Small intestine (tissue), 16 donors: ENCODE measurements at places on chromosomes 13 and 19. TPM values are rescaled to one million over a fixed set of nuclear protein-coding genes. Genes with fewer than 3 reads are reported as not detected.

- no peak for DNase-seq
- H3K27me3 ChIP-seq = peaks cover 4% of the 10 kb centered on the region
- H3K27ac ChIP-seq = no peak overlapping the region
- H3K4me3 ChIP-seq = no peak overlapping the region
Measured at GRCh38 chr13:101139081-101139480, 277.2 kb downstream of the NALCN start.

DNA sequence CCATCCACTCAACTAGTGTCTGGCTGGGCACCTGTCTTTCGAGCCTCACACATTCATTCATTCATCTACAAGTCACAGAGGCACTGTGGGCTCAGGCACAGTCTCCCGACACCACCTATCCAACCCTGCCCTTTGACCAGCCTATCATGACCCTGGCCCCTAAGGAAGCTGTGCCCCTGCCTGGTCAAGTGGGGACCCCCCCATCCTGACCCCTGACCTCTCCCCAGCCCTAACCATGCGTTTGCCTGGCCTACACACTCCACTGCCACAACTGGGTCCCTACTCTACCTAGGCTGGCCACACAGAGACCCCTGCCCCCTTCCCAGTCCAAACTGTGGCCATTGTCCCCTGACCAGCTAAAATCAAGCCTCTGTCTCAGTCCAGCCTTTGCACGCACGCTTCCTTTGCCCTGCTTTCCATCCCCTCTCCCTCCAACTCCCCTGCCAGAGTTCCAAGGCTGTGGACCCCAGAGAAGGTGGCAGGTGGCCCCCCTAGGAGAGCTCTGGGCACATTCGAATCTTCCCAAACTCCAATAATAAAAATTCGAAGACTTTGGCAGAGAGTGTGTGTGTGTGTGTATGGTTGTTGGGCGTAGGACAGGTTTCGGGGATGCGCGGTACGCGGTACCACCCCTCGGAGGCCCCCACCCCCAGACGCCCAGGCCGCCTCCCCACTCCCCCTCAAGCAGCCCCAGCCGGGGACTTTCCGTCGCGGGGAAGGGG lies 404 bp upstream of the IL27RA start:
- peak overlapping the region; percentile 69 for H3K4me3 ChIP-seq
- no peaks in the 10 kb centered on the region for H3K27me3 ChIP-seq
- DNase-seq = no peak

- DNase-seq = peak; percentile 95
- peaks cover 15% of the 10 kb centered on the region for H3K36me3 ChIP-seq
- no peaks in the 10 kb centered on the region for H3K27me3 ChIP-seq
- no peak overlapping the region for H3K4me3 ChIP-seq
- H3K4me1 ChIP-seq = peaks cover 4% of the 10 kb centered on the region
Measured at GRCh38 chr13:73079359-73079758, 20.6 kb downstream of the KLF5 start.

GRCh38 chr19:19232261-19232721 lies 20.5 kb downstream of the NCAN start:
- H3K4me1 ChIP-seq = no peaks in the 10 kb centered on the region
- no peak overlapping the region for H3K27ac ChIP-seq
- no peak for DNase-seq
- no peaks in the 10 kb centered on the region for H3K36me3 ChIP-seq

DNA sequence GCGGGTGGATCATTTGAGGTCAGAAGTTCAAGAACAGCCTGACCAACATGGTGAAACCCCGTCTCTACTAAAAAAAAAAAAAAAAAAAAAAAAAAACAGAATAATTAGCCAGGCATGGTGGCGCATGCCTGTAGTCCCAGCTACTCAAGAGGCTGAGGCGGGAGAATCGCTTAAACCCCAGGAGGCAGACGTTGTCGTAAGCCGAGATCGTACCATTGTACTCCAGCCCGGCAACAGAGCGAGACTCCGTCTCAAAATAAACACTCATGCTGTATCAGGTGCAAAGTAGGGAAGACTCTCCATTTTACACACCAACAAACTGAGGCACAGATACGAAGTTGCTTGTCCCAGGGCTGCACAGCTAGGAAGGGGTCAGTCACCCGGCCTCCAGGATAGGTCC lies 15.6 kb downstream of the TLE6 start:
- no peak for DNase-seq
- H3K4me3 ChIP-seq = no peak overlapping the region
- no peak overlapping the region for H3K27ac ChIP-seq

MOB3A gene
- 16.3 TPM for polyA plus RNA-seq

GRCh38 chr13:37657134-37657533 lies 58.6 kb upstream of the POSTN start:
- H3K27me3 ChIP-seq = no peaks in the 10 kb centered on the region
- H3K27ac ChIP-seq = no peak overlapping the region
- no peak overlapping the region for H3K4me3 ChIP-seq
- no peaks in the 10 kb centered on the region for H3K36me3 ChIP-seq
- DNase-seq = no peak
